Vein endothelial cell (primary cell): ENCODE measurements at places on chromosomes 6 and 20. TPM values are rescaled to one million over a fixed set of nuclear protein-coding genes. Genes with fewer than 3 reads are reported as not detected.

Gene HMGCLL1
- total RNA-seq = not detected in 2 replicates

Gene NUP153
- 39.8 and 50.3 TPM in 2 replicates for total RNA-seq

Gene SAMD3
- total RNA-seq = not detected in 2 replicates

Gene CCM2L
- total RNA-seq = 14.9 and 16.7 TPM in 2 replicates

Gene ANKRD66
- total RNA-seq = not detected in 2 replicates

Gene SLC17A1
- not detected in 2 replicates for total RNA-seq

Gene HLA-DRB5
- 0.33 TPM in 1 of 2 replicates, not detected in the other for total RNA-seq

Gene EDN1
- total RNA-seq = 379 and 612 TPM in 2 replicates

Gene CCN6
- total RNA-seq = not detected in 2 replicates

Gene BTNL2
- not detected in 2 replicates for total RNA-seq

Gene CYP21A2
- total RNA-seq = under 0.01 TPM in 1 of 2 replicates, not detected in the other

Gene BEND3
- 6.1 and 7.5 TPM in 2 replicates for total RNA-seq

Gene TXLNB
- 0.33 and 0.38 TPM in 2 replicates for total RNA-seq

Gene LST1
- total RNA-seq = 0.48 TPM in 1 of 2 replicates, not detected in the other

Gene OR2H1
- not detected in 2 replicates for total RNA-seq

Gene LHFPL5
- not detected in 2 replicates for total RNA-seq

Gene DBNDD2
- 4.9 and 8.2 TPM in 2 replicates for total RNA-seq

Gene TMEM170B
- 2.3 and 4.5 TPM in 2 replicates for total RNA-seq

Gene MUCL3
- not detected in 2 replicates for total RNA-seq

Gene NOP56
- total RNA-seq = 151 and 166 TPM in 2 replicates

Gene ZC3H12D
- under 0.01 TPM in 1 of 2 replicates, not detected in the other for total RNA-seq

Gene CLVS2
- total RNA-seq = not detected in 2 replicates

Gene WFDC12
- total RNA-seq = not detected in 2 replicates

Gene SYNJ2
- total RNA-seq = 57.5 and 86.6 TPM in 2 replicates

Gene CDC40
- total RNA-seq = 20.9 and 25.7 TPM in 2 replicates

Gene ZNF391
- under 0.01 and 1.6 TPM in 2 replicates for total RNA-seq

Gene SRMS
- not detected in 2 replicates for total RNA-seq

Gene GPR6
- total RNA-seq = not detected in 2 replicates
